Mesenteric fat pad (tissue), 1 donor: ENCODE measurements at places on chromosomes 7 and 10. TPM values are rescaled to one million over a fixed set of nuclear protein-coding genes. Genes with fewer than 3 reads are reported as not detected.

DNA sequence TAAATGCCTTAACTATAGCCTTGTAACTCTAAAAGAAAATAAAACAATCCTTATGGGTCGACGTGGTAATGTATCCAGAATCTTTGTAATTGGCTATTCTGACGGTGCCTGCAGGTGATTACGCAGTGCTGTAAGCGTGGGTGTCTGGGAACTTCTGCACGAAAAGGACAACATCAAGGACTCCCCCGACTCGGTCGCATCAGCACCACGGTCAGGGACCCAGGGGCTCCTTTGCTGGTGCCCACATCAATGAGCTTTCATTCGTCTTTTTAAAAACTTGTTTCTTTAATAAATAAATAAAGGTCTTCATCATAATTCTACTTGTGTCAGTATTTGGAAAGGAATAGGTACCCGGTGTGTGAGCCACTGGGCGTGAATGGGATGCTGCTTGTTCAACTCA lies 13.2 kb downstream of the MKI67 start:
- no peak for DNase-seq

DNA sequence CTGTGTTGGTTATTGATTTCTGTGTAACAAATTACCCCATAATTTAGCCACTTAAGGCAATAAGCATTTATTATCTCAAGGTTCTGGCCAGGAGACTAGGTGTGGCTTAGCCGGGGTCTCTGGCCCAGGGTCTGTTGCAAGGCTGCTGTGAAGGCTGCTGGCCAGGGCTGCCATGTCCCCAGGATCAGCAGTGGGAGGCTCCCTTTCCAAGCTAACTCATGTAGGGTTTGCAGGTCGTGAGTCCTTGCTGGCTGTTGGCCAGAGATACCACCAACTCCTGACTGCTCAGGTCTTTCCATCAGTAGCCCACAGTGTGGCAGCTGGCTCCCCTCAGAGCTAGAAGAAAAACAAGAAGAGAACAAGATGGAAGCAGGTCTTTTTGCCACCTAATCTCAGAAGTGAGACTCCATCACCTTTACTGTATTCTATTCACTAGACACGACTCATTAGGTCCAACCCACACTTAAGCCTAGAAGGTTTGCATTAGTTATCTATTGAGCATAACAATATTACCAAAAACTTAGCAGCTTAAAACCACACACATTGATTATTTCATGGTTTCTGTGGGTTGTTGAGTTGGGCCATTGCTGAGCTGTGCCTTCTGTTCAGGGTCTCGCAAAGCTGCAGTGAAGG lies 185.6 kb downstream of the PFKFB3 start:
- DNase-seq = no peak

DNA sequence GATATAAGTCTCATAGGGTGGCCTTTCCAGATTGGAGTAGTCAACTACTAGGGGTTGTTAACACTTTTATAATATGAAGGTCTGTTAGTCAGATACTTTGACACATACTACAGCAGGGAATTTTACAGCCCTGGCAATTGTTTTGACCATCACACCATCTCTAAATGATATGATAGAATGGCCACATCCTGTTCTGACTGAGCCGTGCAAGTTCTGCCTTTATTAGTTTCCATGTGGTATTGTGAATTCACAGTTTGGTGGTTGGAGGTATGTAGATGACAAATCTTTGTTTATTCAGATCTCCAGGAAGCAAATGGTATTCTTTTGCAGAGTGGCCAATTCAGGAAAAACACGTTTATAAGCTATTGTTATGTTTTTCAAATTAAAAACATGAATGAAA lies 83.0 kb downstream of the NRG3 start:
- no peak for DNase-seq

DNA sequence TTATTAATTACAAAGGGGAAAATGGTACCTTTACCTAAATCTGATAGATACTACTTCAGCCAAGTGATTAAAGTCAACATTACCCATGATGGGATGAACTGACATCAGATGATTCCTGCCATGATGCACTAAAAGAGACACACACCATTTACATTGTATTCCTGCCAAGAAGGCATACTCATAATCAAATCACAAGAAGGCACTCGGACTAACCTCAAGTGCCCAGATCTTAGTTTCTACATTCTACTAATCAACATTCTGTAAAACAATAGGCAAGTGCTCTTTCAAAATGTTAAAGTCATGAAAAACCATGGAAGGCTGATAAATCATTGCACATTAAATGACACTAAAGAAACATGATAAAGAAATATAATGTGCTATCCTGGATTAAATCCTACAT lies 44.4 kb downstream of the SLC35G1 start:
- no peak for DNase-seq

DNA sequence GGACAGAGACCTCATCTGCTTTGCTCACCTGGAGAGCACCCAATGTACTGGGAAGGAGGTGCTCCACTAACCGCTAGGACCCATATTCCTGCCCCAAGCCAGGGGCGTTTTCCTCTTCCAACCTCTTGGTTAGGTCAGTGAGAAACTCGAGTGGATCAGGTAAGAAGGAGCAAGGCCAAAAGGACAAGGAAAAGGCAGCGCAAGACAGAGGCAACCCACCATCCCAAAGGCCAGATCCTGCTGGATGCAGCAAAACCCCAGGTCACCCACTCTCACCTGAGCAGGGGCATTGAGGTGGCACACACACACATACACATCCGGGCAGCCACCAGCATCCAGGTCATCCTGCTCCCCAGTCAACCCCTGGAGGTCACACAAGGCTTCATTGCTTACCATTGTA lies 105.1 kb downstream of the GRID1 start:
- DNase-seq = peak; percentile 59

DNA sequence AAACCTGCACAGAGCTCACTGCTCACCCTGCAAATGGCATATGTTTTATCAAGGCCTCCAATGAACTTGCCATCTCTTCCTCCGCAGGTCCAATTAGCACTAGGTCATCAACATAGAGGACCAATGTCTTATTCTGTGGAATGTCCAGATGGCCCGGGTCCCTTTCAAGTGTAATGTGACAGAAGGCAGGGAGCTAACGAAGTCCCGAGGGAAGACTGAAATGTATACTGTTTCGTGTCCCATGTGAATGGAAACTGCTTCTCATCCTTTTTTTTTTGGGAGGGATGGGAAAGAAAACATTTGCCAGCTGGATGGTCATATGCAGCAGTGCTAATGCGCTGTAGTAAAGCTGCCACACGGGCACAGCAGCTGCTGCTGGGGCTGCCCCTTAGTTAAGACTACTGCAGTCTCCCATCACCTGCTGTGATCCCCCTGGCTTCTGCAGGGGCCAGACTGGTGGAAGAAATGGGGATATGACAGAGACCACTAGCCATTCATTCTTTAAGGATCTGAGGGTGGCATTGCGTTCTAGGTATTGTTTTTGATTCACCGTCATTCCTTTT lies 61.7 kb upstream of the CCNY start:
- DNase-seq = no peak

- DNase-seq = no peak
Measured at GRCh38 chr7:105131890-105132289, 117.9 kb downstream of the KMT2E start.

DNA sequence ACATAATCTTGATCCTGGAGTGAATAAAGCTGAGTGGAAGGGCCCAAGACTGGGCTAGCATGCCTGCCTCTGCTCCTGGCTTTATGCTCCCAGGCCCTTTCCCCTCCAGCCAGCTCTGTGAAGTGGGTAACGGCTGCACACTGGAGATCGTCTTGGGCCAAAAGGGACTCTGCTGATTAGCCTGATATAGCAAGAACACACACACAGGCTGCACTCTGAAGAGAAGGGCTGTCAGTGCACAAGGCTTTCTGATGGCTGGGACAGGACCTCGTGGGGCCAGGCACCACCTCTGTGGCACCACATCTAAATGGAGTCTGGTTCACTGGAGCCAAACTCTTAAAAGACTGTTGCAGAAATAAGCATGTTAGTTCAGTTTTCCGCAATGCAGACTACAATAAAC lies 161.4 kb downstream of the NEURL1 start:
- no peak for DNase-seq

- DNase-seq = no peak
Measured at GRCh38 chr10:121753726-121754476, 155.7 kb upstream of the FGFR2 start.

DNA sequence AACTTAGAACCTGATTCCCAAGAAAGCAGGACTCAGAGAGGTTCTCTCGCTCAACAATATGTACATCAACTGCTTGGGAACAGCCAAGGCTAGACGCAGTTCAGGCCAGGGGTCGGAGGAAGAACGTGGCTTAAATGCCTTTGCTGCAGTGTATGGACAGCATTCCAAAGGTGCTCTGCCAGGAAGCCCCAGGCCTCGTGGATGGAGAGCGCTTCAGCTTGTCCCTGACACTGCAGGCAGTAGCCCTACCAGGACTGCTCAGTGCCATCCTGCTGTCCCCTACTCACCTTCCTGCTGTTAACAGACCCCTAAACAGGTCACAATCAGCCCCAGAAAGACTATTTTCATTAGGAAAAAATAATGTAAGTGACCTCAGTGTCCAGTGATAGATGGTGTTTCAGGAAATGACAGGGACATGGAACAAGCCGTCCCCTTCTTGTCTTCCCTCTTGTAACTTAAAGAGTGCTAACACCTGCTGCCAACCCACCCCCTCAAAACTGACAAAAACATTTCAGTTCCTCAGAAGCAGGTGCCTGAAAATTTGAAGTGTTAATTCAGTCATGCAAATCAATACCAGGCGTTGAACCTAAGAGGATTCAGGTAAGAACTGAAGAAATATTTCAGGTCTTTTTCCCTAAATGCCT lies 16.5 kb downstream of the CREB3L2 start:
- no peak for DNase-seq

DNA sequence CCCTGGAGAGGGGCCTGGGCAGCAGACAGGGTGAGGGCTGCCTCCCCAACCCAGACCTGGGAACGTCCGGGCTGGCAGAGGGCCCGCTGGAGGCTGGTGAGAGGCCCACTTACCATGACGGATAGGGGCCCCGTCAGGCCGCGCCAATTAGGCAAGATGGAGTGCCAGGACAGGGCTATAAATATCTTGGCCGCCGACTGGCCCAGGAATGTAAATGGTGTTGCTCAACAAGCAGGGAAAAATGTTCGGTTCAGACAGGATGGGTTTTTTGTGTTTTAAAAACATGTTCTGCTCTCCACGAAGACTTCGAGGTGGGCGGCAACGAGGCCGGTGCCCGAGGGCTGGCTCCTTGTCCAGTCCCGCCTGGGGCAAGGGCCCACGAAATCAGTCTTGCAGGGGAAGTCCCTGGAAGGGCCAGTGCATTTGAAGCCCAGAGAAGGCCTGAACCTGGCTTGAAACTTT lies 35.8 kb upstream of the ELN start:
- DNase-seq = no peak

DNA sequence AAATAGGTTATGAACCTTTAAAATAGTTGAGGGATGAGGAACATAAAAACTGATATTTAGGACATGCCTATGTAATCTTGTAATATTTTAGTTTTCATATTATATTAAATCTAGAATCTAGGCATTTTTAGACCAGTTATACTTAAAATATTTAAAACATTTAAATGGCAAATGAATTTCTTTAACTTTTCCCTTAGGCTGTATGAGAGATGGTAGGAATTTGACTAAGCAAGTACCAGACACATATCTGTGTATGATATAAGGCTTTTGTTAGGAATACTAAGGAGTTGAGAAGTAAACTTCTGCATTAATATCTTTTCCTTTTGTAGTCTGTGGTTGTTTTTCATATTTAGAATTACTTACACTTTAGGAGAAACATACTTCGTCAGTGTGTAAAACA lies 25.1 kb downstream of the SEPTIN7 start:
- DNase-seq = no peak

DNA sequence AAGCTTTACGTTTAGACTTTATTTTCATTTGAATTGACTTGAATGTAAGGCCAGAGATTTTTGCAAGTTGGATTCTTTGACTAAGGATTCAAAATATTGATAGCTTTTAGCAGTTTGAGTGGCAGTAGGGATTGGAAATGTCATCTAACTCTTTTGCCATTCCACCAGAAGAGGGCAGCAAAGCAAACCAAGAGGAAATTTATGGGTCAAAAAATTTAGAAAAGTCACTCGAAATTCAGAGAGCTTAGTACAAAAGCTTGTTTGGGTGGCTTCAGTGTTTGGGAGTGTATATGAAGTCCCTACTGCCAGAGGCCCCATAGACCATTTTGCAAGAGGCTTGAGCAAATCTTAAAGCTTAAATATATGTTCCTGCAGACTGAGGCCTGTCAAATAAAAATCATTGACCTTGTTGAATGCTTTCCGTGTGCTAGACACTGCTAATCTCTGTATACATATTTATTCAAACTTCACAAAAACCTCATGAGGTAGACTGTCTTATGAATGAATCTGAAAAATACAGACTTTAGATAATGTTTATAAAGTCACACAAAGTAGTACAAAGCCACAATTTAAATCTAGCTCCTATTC lies 44.6 kb upstream of the RSBN1L start:
- no peak for DNase-seq

- no peak for DNase-seq
Measured at GRCh38 chr10:28445516-28445915, 87.4 kb upstream of the WAC start.

DNA sequence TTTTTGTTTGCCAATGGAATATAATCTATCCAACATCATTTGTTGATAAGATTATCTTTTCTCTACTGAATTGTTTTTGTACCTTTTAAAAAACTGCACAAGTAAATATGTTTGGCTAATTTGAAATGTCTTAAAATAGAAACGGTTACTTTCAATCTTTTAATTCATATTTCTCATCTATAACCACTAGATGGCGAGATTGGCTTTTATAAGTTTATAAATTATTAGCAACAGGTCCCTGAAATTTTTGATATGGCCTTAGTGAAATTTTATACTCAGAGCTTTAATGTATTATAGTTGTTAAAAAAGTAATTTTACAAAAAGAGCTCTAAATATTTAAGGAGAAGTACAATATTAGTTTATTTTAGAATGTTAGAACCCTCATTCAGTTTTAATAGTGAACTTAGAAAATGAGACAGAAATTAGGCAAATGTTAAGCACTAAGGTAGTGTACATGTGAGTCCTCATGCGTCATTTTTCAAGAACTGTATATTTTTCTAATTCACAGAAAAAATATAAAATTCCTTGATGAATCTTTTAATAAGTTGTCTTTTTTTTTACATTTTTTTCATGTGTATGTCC lies 592.5 kb downstream of the ARL4A start:
- no peak for DNase-seq

GRCh38 chr10:119598397-119598796 lies 1.6 kb upstream of the TIAL1 start:
- no peak for DNase-seq

- DNase-seq = no peak
Measured at GRCh38 chr10:110017907-110018306, 10.1 kb downstream of the ADD3 start.

GRCh38 chr10:69934768-69935167 lies 117.9 kb upstream of the MACROH2A2 start:
- DNase-seq = no peak

DNA sequence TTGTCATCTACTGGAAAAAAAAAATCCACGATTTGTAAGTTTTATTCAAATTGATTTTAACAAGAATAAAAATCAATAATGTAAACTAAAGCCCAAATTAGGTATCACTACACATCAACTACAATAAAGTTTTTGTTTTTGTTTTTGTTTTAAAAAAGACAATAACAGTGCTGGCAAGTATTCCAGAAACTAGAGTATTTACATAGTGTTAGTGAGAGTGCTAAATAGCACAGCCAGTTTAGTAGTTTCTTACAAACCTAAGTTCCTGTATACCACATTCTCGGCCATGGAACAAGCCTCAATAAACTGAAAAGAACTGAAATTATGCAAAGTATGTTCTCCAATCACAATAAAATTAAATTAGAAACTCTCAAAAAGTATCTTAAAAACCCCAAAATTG lies 8.1 kb downstream of the ARHGAP12 start:
- DNase-seq = no peak

The HOXA2 gene
- total RNA-seq = 1.2 TPM

The CRYGN gene
- total RNA-seq = 1.5 TPM

The TMEM140 gene
- total RNA-seq = 55.5 TPM

The IKZF1 gene
- total RNA-seq = 22.0 TPM
